Suppressor macrophage (primary cell): ENCODE measurements at places on chromosomes 3 and 15.
A peak's percentile ranks its signal among the peaks of the same experiment; 100 is the strongest.

DNA sequence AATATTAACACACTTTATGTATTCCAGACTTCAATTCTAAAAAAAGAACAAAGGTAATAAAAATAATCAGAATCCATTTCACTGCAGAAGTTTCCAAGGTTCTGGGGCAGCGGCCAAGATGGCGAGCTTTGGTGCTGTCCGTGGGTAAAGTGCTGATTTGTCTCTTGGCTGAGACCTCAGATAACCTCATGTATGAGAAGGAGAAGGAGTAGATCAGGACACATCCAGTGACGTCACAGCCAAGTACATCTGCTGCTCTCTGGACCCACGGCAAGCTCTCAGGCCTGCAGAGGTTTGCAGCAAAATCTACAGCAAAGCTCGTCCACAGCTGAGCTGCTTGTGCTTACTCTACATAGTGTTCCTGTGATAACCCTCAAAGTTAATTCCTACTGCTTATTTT lies 165.7 kb downstream of the MAGI1 start:
- no peak for DNase-seq

DNA sequence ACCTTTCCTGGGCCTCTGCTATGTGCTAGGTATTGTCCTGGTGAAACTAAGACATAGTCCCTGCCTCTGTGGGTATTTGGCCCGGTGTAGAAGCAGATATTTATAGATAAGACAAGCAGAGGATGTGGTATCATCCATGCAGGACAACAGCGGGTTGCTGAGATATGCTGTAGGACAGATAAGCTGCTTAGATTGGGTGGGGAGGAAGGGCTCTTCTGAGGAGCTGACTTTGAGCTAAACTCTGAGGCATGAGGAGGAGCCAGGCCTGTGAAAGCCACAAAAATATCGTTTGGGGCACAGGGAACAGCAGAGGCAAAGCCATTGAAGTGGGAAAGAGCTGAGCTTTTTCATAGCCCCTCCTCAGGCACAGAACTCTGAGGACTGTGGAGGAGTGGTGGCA lies 492.5 kb upstream of the CFAP20DC start:
- no peak for DNase-seq

DNA sequence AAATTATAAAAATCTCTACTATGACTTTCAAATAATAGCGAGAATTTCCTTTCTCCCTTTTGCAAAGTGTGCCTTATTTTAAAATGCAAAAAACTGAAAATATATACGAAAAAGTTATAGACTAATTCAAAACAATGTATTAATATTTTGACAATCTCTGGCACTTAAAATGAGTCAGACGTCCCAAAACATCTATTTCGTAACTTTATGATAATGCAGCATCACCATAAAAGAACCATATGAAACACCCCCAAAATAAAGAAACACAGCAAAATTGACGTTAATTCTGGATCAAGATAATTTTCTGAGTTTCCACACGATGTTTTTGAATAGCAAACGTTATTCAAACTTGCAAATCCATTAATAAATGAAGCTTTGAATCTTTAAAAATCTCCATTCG lies 1.0 kb downstream of the COPS2 start:
- DNase-seq: no peak

- peak; percentile 56 for DNase-seq
Observed at GRCh38 chr3:119468041-119468440, 722 bp upstream of the POGLUT1 start.

DNA sequence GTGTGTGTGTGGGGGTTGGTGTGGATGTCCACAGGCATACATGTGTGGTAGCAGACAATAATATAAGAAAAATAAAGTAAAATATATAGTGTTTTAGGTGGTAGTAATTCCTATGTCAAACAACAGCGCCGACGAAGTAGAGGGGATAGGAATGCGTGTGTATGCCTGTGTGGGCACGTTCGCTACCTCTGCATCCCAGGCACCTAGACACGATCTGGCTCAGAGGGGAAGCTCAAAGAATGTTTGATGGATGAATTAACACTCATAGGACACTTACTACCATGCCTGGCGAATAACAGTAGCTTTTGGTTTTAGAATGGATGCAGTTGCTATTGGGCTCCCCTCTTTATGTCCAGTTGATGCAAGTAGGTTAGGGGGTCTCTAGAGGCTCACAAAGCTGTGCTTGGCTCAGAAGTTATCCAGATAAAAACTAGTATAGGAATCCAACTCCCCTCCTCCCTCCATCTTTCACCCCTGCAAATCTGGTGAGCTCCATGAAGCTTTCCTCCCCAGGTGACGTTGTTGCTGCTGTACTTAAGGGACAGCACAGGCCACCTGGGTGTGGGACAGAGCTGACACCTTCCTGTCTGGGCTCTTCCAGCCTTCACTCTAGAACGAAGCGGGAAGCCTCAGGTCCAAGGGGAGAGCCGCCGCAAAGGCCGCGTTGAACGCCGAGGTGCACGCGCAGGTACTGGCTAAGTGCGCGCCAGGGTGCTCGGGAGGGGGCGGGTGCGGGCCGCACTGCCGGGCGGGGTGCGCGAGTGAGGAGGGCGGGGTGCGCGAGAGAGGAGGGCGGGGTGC lies 192.6 kb upstream of the LYSMD4 start:
- peak; percentile 24 for DNase-seq
